GM12864 (cell line): ENCODE measurements at places on chromosomes 4 and X.

- DNase-seq, result no peak
Observed at GRCh38 chrX:96403446-96403845, 281.2 kb upstream of the DIAPH2 start.

GRCh38 chr4:104907074-104907649 lies 239.5 kb upstream of the TET2 start:
- no peak for DNase-seq

GRCh38 chr4:4677556-4678522 lies 136.0 kb upstream of the STX18 start:
- DNase-seq, result no peak

GRCh38 chrX:111555406-111555958 lies 44.0 kb downstream of the SERTM2 start:
- DNase-seq, result no peak

DNA sequence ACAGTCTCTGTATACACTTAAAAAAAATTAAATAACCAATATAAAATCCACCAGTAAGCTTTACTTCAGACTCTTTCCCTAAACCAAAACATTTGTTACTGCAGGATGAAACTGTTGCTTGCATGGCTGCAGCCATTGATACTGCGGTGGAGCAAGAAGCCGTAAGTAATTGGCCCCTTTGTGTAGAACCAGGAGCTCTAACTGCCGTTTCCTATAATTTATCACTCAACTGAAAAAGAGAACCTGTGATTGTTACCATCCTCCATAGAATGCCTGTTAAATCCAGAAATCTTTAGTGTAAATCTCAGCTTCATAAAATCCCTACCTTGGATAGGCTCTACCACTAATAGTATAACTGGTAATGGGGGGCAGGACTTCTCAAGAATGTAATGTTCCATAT lies 62.6 kb downstream of the KIF4A start:
- DNase-seq, result no peak

GRCh38 chr4:154348657-154349056 lies 142.9 kb downstream of the DCHS2 start:
- DNase-seq, result no peak

- no peak for DNase-seq
Observed at GRCh38 chr4:68463796-68464195, 16.5 kb downstream of the TMPRSS11E start.

GRCh38 chr4:7121866-7122653 lies 54.2 kb upstream of the GRPEL1 start:
- no peak for DNase-seq

GRCh38 chr4:76581077-76581962 lies 146.3 kb downstream of the SHROOM3 start:
- no peak for DNase-seq
